ENCODE measurements at places on chromosomes 3 and 15. TPM values are rescaled to one million over a fixed set of nuclear protein-coding genes. Genes with fewer than 3 reads are reported as not detected.

DNA sequence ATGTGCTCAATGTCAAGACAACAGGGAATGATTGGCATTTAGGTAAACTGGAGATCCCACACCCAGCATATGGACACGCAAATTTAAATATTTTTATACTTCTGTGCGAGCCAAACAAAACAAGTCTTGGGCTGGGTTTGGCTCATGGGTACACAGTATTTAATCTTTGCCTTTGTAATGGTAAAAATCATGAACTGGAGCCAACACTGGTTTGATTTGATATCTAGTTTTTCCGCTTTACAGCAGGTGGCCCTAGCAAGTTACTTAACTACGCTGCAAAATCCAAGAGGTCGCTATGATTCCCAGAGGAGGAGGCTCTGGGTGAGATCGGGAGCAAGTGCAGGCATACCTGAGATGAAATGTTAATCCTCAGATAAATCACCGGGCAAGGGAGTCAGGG is 207.9 kb upstream of the SATB1 start:
- no peak for DNase-seq

ANKUB1 gene
- not detected for polyA plus RNA-seq

- no peak for DNase-seq
These were observed 12.1 kb downstream of the PTPRG start for GRCh38 chr3:61573441-61573840.

DNA sequence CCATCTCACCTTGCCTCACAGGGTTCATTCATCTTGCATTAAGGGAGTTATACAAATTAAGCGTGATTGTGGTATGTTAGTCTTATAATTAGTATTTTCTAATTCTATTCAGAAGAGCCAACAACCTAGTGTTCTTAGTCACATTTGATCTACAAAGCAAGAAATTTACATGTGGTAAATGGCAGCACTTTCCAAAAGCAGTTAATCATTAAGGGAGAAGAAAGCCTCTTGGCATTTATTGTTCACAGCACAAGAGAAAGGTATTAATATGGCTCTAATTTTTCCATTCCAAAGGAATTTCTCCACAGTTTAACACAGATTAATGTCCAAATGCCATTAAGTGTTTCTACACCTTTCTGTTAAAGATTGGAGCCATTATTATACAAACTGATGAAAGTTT is 1077.1 kb downstream of the ZPLD1 start:
- DNase-seq = peak; percentile 32

GRCh38 chr3:152083135-152083534 is 185.6 kb upstream of the MBNL1 start:
- no peak for DNase-seq

DNA sequence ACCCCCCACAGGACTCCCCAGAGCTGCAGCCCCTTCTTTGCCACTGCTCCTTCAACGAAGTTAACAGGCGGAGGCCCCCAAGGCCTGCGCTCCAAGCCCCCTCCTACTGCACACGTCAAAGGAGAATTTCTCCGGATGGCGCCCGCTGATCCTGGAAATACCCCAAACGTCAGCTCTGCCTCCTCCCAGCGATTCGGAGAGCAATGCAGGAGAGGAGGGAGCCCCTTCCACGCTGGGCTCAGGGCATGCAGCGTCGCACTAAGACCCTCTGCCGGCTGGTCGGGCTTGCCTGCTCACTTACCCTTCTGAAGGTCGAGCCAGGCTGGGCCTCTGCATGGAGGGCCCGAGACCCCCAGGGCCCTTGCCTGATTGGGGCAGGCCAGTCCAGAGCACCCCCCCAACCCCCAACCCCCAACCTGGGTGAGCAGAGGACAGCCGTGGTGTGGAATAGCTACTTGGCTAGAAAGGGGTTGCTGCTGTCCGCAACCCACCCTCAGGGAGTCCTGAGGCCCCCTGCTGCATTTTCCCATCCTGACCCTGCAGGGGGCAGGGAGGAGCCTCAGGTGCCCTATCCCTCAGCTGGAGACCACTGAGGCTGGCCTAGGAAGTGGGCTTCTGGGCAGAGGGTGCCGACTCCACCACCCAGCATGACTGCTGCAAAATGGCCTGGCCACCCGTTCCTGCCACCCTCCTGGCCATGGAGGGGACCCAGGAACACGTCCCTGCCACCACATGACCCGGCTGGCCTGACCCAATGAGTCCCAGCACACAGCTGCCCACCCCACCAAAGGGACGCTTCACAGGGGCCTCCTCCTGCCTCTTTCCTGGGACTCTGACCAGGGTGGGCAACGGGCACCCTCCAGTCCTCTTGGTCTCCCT is 976 bp downstream of the ATP2B2 start:
- DNase-seq = no peak

SEMA6D gene
- polyA plus RNA-seq = 12.9 TPM

MUSTN1 gene
- 47.8 TPM for polyA plus RNA-seq

DNA sequence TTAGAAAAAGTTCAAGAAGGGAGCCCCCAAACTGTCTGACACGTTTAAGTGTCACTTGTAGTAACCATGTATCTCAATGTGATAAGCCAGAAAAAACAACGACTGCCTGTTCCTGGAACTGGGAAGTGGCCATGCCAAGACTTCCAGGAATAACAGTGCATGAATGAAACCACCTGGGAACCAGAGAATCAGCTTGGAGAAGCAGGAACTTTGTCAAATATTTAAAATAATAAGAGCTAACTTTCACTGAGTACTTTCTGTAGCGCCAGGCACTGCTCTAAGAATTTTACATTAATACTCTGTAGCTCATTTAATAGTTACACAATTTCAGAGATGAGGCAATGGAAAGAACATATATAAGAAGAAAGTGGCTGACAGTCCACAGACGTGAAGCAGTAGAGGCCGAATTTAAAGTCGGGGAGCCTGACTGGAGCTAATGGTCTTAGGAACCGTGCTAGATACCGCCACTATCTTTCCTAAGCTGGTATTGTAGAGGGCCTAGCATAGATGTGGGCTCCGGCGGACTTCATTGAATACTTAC is 876 bp downstream of the PLSCR1 start:
- peak; percentile 70 for DNase-seq

ILDR1 gene
- 11.9 TPM for polyA plus RNA-seq

- DNase-seq = no peak
These were observed 35.5 kb downstream of the IGF1R start for GRCh38 chr15:98683831-98684230.

DNA sequence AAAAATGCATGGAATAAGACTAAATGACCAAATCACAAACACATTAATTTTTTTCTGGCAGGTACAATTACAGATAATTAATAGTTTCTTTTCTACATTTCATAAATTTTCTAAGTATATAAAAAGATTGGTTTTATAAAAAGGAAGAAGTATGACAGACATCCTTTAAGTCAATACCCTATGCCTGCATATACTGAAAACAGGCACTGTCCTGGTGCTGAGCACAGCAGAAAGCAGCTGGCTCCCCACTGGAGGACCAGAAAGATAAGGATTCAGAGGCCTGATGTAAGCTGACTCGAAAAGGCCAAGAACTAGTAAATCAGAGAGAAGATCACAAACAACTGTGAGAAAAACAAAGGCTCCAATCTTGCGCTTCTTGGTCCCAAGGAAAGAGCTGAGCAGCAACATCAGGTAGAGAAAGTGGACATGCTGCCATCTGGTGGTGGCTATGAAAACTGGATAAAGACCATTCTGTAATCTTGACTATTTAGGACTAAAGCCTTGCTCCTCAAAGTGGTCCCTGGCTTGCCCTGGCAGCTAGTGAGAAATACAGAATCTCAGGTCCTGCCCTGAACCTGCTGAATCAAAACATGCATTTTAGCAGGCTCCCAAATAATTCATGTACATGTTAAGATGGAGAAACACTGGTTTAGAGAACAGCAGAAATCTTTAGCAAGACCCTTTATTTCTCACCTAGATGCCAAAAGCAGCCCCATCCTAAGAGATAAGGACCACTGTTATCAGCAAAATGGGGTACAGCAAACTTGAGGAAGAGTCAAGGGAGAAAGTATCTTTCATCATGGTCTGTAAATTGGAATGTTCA is 76.0 kb downstream of the TRANK1 start:
- DNase-seq = peak; percentile 50

SLC28A2 gene
- 0.17 TPM for polyA plus RNA-seq

GRCh38 chr15:82936966-82937711 is 15.4 kb downstream of the HOMER2 start:
- no peak for DNase-seq

DNA sequence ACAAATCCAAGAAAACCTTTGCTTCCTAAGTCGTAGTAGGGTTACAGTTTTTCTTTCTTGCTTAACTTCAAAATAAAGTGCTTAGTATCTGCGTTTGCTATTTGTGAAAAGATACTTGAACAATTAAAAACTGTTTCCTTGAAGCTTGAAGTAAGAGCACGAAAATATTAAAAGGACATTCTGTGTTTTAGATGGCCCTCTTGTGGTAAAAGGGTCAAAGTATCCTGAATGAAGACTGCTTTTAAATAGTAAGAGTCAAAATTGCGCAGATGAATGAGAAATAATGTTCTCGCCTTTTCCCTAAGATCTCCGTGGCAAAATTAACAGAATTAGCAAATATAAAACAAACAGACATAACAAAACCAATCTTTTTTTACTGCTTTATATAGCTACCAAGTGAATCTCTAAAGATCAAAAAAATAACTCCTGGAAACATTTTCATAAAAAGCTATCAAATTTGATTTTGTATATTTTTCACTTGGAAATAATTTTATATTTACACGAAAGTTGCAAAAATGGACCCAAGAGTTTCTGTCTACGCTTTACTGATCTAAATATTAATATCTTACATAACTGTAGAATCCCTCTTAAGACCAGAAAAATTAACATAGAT is 175.4 kb downstream of the MBNL1 start:
- DNase-seq = peak; percentile 55

DNA sequence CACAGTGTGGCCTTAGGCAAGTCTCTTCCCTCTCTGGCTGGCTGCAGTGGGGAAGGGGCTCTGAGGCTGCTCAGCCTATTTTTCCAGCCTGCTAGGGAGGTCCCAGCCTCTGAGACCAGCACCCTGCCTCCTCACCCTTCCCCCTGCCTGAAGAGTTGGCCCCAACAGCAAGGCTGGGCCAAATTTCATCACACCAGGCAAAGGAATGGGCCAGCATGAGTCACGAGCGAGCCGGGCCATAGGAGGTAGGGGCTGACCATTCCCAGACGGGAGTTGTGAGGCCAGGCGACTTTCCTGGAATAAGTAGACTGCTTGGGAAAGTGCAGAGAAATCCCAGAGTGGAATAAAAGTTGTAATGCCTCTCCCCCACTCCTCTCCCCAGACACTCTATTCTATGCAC is 5.7 kb upstream of the FBLN2 start:
- DNase-seq = no peak

- DNase-seq = no peak
These were observed 197.5 kb upstream of the FEZF2 start for GRCh38 chr3:62570888-62571287.

ZNF80 gene
- polyA plus RNA-seq = not detected

DNA sequence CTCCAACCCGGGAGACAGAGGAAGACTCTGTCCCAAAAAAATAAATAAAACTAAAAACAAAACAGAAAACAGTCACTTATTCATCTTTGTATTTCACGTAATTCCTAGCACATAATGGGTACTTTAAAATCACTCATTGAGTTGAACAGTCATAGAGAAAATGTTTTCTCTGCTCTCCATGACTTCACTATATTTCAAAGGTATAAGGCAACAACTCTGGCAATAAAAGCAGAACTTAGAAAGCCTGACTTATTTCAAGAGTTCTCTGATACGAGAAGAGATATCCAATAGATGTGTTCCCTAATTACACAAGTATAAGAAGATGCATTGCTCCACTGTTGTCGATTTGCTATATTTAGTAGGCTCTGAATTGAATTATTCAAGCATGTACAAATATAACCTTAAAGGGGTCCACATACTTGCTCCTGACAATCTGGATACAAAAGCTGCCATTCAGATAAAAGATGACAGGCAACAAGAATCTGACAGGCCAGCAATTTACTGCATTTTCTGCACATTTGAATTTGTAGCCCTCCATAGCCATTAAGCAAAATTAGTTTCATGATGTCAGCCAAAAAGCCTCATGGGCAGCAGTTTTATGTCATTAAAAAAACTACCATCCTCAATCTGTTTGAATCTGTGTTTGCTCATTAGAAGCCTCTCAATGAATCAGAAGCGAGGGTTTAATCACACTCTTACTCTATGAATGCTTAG is 47.9 kb downstream of the PEAK1 start:
- DNase-seq = no peak

- DNase-seq = no peak
These were observed 37.0 kb downstream of the GMNC start for GRCh38 chr3:190825386-190826016.

DNA sequence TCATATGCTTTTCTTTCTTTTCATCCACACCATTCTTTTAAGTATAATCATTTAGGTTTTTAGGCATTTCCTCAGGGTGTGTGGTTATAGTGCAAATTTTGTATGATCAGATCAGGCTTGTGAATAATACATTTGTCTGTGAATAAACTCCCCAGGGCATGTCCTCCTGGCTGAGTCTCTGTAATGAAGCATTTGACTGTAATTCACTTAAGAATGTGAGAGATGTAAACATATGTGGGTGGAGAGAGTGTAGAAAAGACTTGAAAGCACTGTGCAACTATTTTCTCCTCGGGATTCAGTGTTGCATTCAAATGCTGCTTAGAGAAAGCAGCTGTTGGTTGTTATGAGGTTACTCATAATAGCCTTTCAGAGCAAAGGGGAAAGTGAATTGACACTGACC is 996.5 kb downstream of the TUSC7 start:
- DNase-seq = no peak

TMC3 gene
- polyA plus RNA-seq = not detected

DNA sequence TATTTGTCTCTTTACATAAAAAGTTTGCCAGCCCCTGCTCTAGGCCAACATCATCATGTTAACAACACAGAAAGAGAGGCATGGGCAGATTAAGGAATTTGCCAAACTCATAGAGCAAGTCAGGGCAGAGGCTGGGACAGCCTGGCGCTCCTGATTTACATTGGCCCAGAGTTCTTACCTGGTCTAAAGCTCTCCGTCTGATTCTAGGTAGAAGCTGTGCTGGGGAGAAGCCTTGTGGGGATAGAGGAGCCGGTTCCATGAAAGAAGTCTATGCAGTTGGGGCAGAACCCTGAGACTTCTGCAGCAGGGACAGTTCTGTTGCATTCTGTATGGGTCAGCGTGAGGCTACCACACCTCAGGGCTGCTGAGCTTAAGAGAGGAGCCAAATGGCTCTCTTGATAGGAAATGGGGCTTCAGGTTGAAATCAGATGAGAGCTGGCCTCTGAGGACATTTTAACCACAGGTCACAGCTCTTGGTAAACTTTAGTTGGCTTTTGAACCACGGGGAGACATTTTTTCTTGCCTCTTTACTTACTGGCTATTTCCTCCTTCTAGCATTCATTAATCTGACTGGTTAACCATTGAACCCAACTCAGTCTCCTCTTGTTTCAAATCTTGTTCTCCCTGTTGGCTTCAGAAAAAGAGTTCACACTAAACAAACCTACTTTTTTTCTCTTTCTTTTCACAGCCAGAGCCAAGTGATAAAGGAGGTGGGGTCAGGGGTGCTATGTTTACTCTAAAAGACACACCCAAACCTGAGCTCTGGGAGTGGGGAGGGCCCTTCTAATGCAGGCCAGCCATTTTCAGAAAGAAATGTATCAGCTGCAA is 250.7 kb downstream of the OPA1 start:
- no peak for DNase-seq

- DNase-seq = no peak
These were observed 267.5 kb downstream of the VGLL3 start for GRCh38 chr3:86723433-86723832.
